ENCODE measurements at places on chromosomes 2 and 18.

GRCh38 chr2:159044804-159045286 is 76.4 kb downstream of the TANC1 start:
- DNase-seq, result no peak

DNA sequence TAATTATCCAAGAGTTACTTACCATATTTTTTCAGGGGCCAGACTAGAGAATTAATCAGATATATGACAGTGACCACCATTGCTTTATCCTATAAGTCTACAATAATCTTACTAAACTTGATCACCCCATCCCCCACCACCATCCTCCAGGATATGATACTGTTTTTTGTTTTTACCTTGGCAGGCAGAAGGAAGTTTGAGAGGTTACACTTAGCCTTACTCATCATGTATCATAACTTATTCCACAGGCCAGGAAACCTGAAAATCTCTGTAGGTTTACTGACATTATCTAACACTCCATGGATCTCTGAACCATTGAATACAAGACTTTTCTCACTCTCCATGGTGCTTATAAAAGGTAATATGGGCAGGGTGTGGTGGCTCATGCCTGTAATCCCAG is 602.7 kb downstream of the KCNJ3 start:
- DNase-seq, result no peak

DNA sequence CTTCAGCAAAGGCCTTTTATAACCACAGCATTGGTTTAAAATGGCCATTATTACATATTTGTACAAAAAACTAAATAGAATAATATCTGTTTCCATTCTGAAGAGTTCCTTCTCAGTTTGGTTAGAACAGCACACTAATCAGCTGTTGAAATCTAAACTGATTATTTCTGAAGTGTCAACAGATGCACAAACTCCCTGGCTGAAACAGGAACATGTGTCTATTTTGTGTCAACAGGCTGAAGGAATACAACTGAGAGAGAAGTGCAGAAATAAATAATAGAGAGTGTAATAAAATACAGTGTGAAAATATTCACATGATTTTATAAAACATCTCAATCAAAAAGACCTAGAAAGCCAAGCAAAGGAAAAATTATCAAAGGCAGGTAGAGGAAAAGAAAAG is 29.7 kb downstream of the IKZF2 start:
- no peak for DNase-seq

DNA sequence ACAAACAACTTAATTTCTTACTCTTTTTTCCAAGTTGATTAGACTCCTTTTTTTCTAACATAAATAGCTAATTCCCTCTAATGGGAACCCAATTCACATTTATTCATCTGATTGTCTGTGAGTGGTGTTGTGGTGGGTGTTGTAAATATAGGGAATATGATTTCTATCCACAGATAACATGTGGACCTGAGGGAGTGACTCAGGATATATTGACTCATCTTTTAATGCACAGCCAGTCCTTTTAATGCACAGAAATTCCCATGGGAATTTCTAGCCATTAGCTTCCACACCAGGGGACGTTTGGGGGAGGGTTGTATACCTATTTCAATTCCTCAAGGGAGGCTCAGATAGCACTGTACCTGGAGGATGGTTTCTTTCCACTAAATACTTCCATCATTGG is 1339.6 kb upstream of the LRRTM1 start:
- DNase-seq, result no peak

DNA sequence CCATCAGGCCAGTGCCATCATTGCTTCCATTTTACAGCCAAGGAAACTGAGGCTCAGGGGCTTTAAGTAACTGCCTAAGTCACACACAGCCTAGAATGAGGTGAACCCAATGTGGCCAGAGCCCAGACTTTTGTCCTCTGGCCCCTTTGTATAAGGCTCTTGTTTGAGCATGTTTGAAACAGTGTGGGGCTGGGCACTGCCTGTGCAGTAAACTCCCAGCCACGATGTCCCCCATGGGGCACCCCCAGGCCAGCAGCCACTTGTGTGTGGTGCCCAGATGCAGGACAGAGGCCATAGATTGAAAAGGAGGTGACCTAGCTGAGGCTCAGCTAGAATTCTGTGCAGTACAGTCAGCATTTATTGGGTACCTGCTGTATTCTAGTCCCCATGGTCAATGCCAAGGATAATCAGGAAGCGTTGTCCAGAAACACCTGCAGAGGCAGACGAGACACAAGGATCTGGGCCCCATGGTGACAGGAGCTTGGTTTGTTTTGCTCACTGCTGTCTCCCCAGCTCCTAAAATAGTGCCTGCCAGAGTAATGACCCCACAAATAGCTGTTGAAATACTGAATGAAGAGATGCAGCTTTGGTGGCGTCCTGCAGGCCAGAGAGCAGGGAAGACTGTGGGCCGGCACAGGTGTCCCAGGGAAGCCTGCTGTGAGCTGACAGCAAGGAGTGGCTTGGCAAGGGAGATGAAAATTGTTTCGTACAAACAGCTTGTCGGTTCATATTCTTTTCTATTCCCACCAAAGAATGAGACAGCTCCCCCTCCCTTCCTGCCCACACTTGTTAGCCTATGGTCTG is 160.7 kb downstream of the LDLRAD4 start:
- no peak for DNase-seq

- no peak for DNase-seq
These were observed 10.7 kb downstream of the USP34 start for GRCh38 chr2:61460163-61460562.

- DNase-seq, result no peak
These were observed 140.1 kb downstream of the NOL4 start for GRCh38 chr18:34084635-34085034.

GRCh38 chr18:37559194-37559593 is 6.4 kb downstream of the CELF4 start:
- DNase-seq, result no peak

- no peak for DNase-seq
These were observed 24.5 kb downstream of the NIF3L1 start for GRCh38 chr2:200913654-200914053.

- no peak for DNase-seq
These were observed 261.2 kb downstream of the SUCLG1 start for GRCh38 chr2:84197901-84198300.

DNA sequence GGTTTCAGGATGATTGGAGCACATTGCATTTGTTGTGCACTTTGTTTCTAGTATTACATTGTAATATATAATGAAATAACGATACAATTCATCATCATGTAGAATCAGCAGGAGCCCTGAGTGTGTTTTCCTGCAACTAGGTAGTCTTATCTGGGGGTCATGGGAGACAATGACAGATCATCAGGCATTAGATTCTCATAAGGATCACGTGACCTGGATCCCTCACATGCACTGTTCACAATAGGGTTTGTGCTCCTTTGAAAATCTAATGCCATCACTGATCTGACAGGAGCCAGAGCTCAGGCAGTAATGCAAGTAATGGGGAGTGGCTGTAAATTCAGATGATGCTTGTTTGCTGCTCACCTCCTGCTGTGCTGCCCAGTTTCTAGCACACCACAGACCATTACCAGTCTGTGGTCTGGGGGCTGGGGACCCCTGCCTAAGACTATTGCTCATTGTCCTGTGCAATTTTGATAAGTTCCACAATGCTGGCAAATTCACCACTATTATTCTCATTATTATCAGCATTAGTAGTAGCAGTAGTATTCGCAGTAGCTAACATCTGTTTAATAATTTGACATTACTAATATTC is 428.7 kb upstream of the TNP1 start:
- no peak for DNase-seq

DNA sequence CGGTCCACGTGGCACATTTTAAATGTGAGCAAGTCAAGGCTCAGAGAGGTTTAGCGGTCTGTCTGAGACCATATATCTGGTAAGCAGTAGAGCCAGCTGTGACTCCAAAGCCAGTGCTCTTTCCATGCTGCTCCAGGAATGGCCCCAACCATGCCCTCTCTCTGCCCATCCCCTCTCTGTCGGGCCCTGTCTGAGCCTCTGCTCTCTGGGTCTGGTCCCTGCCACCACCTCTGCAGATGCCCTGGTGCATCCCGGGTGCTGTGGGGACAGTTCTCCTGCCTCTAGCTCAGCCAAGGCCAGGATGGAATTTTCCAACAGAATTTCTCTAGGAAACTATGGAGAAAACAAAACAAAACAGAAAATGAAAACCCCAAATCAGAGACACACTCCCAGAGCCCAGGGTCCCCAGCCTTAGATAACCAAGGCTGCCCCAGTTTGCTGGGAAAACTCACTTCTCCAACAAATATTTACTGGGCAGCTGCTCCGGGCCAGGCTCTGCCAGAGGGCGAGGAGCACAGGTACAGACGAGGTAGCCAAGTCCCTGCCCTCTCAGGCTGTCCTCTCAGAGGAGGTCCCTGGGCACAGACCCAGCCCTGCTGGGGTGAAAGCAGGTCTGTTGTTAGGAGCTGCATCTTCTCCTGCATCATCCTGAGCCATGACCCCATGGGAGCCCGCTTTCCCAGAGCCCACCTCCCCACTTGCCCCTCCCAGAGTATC is 9.2 kb downstream of the ADRA2B start:
- no peak for DNase-seq

DNA sequence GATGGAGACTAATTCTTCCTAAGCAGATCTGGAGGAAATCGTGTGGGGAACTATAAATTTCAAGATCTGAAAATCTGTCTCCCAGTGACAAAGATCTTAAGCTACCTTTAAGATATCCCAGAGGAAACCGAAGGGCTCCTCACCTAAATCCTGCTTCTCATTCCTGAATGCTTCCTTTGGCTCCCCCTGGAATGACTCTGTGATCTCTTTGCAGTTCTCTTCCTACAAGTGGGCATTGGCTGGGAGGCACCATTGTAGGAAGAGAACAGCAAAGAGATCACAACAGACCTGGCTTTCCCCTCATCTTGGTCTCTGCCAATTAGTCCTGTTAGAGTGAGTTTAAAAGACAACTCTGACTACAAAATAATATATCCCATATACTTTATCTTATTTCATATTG is 70.0 kb upstream of the KCNH7 start:
- no peak for DNase-seq

GRCh38 chr2:70145851-70146739 is 44.7 kb downstream of the C2orf42 start:
- DNase-seq, result no peak

DNA sequence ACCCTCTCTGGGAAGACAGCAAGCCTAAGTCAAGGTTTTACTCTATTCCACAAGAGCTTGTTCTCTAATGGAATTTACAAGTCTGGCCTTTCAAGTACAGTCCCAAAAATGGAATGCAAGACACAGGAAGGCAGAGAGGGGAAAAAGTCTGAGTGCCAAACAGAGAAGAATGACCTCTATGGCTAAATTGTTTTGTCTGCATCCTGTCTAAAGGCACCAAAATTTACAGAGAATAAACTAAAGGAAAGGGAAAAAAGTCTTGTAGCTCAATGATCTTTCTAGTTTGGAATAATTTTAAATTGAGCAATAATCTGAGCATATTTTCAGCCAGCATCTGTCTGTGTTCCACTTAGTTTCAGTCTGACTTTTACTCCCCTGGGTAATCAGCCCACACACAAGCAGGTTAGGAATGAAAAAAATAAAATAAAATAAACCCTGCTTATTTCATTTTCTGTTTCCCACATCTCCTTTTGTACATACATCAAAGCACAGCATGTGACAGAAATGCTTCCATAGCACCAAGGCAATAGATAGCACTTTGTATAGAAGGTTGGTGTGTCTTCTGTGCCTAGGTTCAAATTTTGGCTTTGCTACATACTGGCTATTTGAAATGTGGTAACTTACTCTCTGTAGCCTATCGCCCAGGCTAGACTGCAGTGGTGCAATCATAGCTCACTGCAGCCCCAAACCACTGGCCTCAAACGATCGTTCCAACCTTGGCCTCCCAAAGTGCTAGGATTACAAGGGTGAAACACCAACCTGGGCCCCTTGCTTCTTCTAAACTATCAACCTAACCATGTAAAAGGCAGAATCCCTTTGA is 105.1 kb downstream of the SLC8A1 start:
- no peak for DNase-seq

DNA sequence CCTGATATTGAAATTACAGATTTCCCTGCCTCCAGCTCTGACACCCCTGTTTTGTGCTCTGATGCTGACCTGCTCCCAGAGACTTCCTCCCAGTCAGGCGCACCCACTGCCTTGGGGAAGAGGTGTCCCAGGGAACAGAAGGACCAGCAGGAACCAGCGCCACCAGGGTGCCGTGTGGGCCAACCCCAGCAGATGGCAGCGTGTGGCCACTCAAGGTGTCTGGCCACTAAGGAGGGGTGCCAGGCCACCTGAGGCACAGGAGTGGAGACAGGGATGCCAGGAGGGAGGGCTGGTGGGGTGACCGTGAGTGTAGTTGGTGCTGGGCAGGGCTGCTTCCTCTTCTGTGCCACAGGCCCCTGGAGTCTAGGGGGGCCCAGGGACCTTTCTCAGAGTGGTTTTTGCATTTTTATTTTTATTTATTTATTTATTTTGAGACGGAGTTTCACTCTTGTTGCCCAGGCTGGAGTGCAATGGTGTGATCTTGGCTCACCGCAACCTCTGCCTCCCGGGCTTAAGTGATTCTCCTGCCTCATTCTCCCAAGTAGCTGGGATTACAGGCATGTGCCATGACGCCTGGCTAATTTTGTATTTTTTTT is 56.0 kb downstream of the TEX44 start:
- DNase-seq, result peak; percentile 26

- DNase-seq, result no peak
These were observed 175.8 kb downstream of the CBLN2 start for GRCh38 chr18:72368308-72368707.

GRCh38 chr2:230575642-230576324 is 136.9 kb upstream of the CAB39 start:
- no peak for DNase-seq

DNA sequence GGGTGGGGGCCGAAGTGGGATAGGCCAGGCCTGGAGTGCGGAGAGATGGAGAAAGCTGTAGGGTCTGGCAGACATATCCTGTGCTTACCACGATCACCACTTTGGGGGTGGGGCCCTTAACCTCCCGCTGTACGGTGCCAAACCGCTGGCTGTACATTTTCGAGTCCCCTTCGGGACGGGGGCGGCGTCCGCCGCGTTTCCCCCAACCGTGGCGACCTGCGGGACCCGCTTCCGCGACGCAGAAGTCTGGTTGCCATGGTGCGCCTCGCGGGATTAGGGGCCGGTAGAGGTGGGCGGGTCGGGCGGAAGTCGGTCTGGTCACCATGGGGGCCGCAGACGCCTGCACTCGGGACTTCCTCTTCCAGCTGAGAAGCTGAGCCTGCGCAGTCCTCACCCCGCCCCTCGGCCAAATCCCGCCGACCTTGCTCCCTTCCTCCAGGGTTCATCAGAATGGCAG is at the start of gene CFAP53:
Gene CFAP53 (minus strand): TSS at position 248 of the 457 bp plus-strand sequence. CDS start 91 bp downstream, at position 157.
- DNase-seq, result peak; percentile 50

GRCh38 chr2:102075479-102075878 is 67.1 kb upstream of the IL1R1 start:
- DNase-seq, result no peak

GRCh38 chr2:238127165-238128060 is 11.1 kb upstream of the KLHL30 start:
- DNase-seq, result no peak

- no peak for DNase-seq
These were observed 70.5 kb upstream of the RTN4 start for GRCh38 chr2:55120634-55121359.

All from stimulated activated naive CD4-positive, alpha-beta T cell (primary cell).